ENCODE measurements at places on chromosomes 3 and 15. TPM values are rescaled to one million over a fixed set of nuclear protein-coding genes. Genes with fewer than 3 reads are reported as not detected.

DNA sequence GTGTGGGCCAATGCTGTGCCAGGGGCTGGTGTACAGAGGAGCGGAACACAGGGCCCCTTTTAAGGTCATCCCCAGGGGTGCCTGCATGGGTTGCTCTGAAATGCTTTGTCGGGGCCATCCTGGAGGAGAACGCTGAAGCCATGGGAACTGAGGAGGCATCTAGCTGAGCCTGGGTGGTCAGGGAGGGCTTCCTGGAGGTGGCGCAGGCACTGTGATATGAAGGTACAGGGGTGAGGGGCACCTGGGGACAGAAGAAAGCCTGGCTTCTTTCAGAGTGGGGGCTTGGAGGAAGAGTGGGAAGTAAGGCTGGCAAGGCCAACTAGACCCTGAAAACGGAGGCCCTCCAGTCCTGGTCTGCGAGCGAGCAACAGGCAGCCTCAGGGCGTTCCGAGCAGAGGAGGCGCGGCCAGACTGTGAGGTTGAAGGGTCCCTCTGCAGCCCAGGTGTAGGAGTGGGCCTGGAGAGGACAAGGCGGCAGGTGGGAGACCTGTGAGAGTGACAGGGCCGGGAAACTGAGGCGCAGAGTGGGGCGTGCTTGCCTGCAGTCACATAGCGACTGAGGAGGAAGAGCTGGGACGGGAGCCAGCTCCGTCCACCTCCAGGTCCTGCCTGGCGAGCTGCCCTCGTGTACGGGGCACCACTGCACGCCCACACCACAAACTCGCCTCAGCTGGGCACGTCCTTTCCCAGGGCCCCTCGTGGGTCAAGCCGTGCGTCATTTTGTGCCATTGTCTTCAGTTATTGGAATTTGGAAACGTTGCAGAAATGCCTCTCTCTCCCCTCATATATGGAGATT is 4.1 kb downstream of the FBLN2 start:
- no peak overlapping the region for H3K27ac ChIP-seq
- no peak for DNase-seq
- H3K4me3 ChIP-seq = no peak overlapping the region
- H3K4me1 ChIP-seq = no peaks in the 10 kb centered on the region
- no peaks in the 10 kb centered on the region for H3K27me3 ChIP-seq

- H3K4me1 ChIP-seq = no peaks in the 10 kb centered on the region
- no peaks in the 10 kb centered on the region for H3K36me3 ChIP-seq
- no peak overlapping the region for H3K4me3 ChIP-seq
- no peak for DNase-seq
These were observed 54.0 kb upstream of the UMPS start for GRCh38 chr3:124676236-124676635.

GRCh38 chr15:28037969-28038590 is 61.0 kb downstream of the OCA2 start:
- H3K27ac ChIP-seq = no peak overlapping the region
- no peaks in the 10 kb centered on the region for H3K4me1 ChIP-seq
- H3K36me3 ChIP-seq = no peaks in the 10 kb centered on the region
- DNase-seq = no peak
- H3K27me3 ChIP-seq = no peaks in the 10 kb centered on the region
- H3K4me3 ChIP-seq = no peak overlapping the region

DNA sequence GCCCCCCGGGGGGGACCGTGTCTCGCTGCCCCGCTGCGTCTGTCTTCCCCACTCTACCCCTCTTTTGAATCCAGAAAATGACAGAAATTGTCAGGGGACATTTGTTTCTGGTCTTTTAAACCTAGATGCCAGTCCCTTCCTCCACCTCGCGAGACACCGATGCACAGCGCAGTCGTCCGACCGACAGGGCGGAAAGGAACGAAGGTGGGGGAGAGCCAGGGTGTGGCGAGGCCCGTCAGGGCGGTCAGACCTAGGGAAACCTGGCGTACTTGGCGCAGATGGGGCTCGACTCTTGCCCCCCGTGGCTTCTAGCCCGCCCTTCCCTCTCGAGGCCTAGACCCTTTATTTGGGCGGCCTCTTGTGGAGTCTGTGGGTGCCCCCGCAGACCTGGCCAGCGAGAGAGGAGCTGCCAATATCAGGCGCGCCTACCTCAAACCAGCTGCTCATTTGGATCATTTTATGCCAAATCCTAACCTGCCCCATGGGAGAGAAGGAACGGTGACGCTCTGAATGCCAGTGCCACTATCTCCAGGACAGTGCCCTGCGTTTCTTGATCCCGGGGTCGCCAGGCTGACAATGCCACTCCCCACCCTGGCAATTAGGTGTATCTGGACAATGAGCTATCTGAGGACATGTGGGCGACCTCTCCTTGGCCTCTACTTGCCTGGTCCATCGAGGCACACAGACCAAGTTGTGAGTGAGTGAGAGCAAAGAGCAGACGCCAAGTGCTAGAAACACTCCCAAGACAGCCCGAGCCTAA is 500 bp upstream of the RAB6B start:
- no peaks in the 10 kb centered on the region for H3K36me3 ChIP-seq
- no peaks in the 10 kb centered on the region for H3K4me1 ChIP-seq
- H3K27ac ChIP-seq = no peak overlapping the region
- H3K4me3 ChIP-seq = no peak overlapping the region
- DNase-seq = no peak
- H3K27me3 ChIP-seq = 0 out of 2 replicates have a peak, but pooled peaks cover 8% of the 10 kb centered on the region

GRCh38 chr3:15932348-15933300 is 134.8 kb upstream of the ANKRD28 start:
- no peaks in the 10 kb centered on the region for H3K27me3 ChIP-seq
- no peak for DNase-seq
- H3K36me3 ChIP-seq = no peaks in the 10 kb centered on the region
- no peak overlapping the region for H3K27ac ChIP-seq
- H3K4me1 ChIP-seq = no peaks in the 10 kb centered on the region

DNA sequence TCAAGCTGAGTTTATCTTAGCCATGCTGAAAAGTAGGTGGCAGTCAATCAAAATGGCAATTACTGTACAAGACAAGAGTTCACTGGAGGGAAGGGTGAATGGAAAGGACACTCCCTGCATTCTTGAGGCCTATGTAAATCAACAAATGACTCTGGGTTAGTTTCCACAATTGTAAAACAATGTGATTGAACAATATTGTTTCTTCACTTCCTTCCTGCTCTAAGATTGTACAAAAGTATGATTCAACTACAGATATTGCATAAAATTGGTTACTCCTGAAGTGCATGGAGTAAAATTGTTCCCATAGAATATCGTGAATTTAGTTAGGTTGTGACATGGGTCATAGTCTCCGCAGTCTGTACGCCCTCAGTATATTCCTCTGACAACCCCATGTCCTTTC is 277.6 kb downstream of the LPP start:
- H3K36me3 ChIP-seq = no peaks in the 10 kb centered on the region
- H3K4me3 ChIP-seq = no peak overlapping the region
- no peaks in the 10 kb centered on the region for H3K27me3 ChIP-seq
- peak overlapping the region; percentile 45 for H3K27ac ChIP-seq

DNA sequence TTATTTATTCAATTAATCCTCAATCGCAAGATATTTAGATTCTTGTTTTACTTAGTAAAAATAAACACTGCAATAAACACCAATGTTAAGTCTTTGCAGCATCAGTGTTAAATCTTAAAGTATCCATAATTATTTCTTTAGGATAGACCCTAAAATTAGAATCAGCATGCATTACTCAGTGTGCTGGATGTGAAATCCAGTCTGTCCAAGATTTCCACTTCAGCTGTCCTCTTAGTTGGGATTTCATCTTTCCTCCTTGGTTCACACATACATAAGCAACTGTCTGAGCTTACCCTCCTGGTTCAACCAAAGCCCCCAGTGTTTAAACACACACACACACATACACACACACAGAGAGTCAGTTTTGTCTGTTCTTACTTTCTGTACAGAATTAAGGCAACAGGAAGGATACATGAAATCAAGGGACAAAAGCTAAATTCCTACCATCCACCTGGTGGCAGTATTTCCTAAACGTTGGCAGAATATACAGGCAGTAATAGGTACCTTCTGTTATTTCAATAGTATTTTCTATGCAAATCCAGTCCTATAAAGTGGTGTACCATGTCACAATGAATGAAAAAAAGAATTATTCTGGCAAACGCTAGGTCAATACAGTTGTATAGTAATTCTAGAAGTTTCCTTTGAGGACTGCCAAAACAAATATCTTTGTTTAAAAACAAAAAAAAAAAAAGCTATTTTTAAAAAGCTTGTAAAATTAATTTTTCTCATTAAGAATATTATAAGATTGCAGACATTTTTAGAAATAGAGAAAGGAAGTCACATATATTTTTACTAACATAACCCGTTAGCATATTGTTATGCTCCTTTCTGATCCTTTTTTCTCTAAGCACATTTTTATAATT is 27.3 kb upstream of the DMXL2 start:
- no peaks in the 10 kb centered on the region for H3K36me3 ChIP-seq
- no peak overlapping the region for H3K27ac ChIP-seq

PDCD7 gene
- 31.4 TPM for total RNA-seq

DPPA4 gene
- total RNA-seq = not detected

- no peak overlapping the region for H3K4me3 ChIP-seq
- no peaks in the 10 kb centered on the region for H3K36me3 ChIP-seq
- DNase-seq = peak; percentile 84
- no peaks in the 10 kb centered on the region for H3K27me3 ChIP-seq
- H3K27ac ChIP-seq = no peak overlapping the region
- H3K4me1 ChIP-seq = peaks cover 11% of the 10 kb centered on the region
These were observed 172.7 kb upstream of the TP63 start for GRCh38 chr3:189458528-189458927.

ZPLD1 gene
- total RNA-seq = not detected

- DNase-seq = peak; percentile 96
- peak within 1 kb of the TSS; percentile 29 for H3K27ac ChIP-seq
- H3K4me1 ChIP-seq = peaks cover 24% of the 10 kb centered on the region
- H3K27me3 ChIP-seq = no peaks in the 10 kb centered on the region
These were observed at the start of gene PLA2G4B for GRCh38 chr15:41838400-41838897. PLA2G4B (plus strand) TSS chr15:41838847; CDS start chr15:41838914, 67 bp downstream.

DNA sequence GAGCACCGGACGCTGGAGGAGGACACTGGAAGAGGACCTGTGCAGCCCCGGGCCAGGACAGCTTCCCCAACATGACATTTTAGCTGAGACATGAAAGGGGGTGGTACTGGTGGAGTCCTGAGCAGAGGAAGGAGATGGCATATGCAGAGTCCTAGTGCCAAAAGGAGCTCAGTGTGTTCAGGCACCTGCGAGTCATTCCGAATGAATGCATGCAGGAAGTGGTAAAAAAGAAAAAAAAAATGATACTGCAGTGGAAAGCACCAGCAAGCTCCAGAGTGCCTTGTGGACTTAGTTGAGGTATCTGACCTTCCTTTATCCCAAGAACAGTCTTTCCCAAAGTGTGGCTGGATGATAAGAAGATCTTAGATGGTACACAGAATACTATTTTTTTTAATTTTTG is 6.6 kb upstream of the ZNF148 start:
- H3K36me3 ChIP-seq = no peaks in the 10 kb centered on the region
- H3K4me3 ChIP-seq = no peak overlapping the region
- H3K4me1 ChIP-seq = peaks cover 16% of the 10 kb centered on the region
- peak; percentile 75 for DNase-seq
